ENCODE measurements at places on chromosomes 12 and 14.

DNA sequence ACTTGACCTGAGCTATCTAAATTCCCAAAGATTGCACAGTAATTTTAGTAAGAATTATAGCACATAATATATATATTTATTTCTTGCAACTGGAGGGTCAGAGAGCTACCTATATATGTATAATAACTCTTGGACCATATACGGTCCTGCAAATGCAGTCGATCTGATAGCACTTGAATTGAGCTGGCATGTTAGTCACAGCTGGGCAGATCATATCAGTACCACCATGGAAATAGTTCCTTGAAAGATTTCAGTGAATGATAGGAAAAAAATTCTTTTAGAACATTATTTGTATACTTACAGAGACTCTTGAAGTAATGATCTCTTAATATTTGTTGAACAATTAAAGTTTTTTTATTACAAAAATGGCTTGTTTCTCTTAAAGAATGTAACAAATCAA lies 94.5 kb upstream of the MON2 start:
- no peak for DNase-seq

DNA sequence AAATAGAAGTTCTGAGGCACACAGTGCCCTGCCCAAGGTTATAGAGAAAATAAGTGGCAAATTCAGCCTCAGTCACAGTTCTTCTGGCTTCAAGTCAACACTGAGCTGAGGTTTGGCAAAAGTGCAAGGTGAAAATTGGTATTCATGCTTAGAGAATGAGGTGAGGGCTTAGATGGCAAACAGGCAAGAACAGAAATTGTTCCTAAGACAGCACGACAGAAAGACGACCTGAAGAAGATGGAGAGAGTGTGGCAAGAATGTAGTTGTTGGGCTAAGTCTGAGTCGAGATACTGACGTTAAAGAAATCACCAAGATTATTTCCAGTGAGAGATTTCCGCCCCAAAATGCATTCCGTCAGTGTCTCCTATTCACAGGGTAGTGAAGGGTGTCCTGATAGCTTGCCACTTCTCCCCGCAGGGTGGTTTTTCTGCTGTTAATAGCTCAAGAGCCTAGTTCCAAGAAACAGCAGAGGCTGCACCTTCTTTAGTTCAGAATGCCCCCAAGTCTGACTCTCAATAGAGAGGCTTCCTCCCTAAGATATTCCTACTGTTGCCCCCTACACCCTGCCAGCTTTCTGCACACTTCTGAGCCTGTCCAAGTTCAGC lies 260.8 kb upstream of the AMIGO2 start:
- DNase-seq = no peak

DNA sequence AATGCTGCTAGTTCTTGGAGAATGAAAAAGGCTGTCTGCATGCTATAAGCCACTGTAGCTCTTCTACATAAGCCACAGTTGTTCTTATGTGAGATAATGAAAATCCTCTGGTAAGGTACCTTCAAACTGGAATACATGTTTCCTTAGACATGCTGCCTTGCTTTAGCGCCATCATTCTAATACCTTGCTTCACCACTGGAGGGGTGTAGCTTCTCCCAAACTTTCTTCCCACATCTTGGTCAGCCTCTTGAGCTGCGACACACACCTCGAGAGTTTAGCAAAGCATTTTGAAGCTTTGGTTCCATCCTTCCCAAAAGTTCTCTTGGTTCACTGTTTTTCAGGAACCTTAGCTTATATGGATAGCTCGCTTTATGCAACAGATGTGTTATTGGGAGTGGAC lies 69.5 kb downstream of the NKX2-1 start:
- DNase-seq = no peak

- no peak for DNase-seq
Observed at GRCh38 chr12:51922762-51923505, 15.6 kb downstream of the ACVRL1 start.

- no peak for DNase-seq
Observed at GRCh38 chr14:84857571-84857970, 672.4 kb upstream of the FLRT2 start.

GRCh38 chr14:62604524-62604923 lies 440.7 kb downstream of the KCNH5 start:
- DNase-seq = no peak

DNA sequence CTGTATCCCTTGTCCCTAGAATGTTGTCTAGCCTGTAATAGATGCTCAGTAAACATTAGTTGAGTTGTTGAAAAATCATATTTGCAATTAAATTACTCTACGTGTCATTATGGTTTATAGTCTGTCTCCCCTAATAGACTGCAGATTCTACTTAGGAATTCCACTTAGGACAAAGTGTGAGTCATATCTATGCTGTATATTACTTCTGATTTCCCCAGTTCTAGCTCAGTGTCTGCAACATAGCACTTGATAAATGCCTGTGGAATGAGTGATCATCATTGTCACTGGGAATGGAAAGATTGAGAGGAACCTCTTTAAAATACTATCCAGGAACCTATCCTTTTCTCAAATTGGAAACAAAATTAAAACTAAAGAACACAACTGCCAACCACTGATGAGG lies 99.3 kb downstream of the TBX5 start:
- no peak for DNase-seq

GRCh38 chr12:31876568-31877424 lies 82.4 kb upstream of the RESF1 start:
- DNase-seq = no peak

DNA sequence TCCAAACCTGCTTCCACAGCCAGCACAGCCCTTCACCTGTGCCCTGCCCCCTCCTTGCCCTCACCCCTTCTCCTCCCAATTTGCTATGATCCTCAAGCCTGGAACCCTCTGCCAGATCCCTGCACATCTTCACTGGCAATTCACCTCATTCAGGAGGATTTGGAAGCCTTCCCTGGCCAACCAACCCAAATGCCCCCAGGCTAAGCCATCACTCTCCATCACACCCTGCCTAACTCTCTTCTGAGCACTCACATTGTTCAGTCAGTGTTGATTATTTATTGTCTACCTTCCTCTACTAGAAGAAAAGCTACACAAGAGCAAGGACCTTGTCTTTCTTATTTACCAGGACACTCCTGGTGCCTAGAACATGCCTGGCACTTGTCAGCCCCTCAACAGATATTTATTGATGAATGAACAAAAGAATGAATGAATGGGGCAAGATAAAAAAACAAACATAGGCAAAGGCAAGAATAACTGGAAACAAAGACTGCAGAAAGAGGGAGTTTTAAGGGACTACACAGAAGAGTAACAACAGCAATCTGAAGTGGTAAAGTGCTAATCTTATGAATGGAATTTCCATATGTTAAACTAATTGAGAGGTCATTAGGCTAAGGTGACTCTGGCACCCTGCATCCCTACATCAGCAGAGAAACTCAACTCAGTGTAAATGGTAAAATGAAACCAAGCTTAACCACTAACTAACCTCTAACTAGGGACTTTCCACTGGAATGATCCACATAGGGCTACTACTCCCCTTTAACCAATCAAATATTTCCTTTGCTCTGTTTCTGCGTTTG lies 33.4 kb downstream of the TMTC1 start:
- no peak for DNase-seq

Measured in stimulated activated CD4-positive, alpha-beta T cell treated with anti-CD3 and anti-CD28 coated beads, TNF-alpha, amount 100 ng/mL, for 24 hours (primary cell).